ENCODE measurements at places on chromosomes 6 and 20.

DNA sequence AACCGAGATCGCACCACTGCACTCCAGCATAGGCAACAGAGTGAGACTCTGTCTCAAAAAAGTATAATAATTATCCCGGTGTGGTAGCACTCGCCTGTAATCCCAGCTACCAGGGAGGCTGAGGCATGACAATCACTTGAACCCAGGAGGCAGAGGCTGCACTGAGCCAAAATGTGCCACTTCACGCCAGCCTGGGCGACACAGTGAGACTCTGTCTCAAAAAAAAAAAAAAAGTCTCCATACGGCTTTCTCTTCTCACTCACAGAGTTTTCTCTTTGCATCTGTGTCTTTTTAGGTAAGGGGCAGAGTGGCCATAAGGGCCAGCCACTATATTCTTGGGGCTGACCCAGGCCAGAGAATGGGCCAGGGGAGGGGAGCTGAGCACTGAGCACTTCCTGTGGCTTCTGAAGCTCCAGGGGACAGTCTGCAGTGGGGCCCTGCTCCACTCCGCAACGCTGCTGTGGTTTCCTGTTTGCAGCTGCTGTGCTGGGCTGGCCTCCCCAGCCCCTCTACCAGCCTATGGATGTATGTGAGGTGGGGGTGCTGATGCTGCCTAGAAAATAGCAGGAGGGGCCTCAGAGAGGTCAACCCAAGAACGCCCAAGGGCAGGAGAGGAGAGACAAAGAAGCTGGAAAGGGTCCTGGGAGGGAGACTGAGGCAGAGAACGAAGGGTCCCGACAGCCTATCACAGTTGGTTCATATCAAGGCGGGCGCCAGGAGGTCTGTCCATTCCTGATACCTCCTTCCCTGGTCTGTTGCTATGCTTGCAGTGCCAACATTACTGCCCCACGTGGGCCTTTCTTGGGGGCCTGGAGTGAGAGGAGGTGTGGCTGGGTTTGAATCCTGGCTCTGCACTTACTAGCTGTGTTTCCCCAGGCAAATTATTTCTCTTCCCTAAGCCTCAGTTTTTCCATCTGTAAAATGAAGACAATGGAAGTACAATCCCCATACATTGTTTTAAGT, 16.0 kb downstream of the SLA2 start:
- no peak for DNase-seq

- DNase-seq = no peak
Observed at GRCh38 chr6:152218887-152219286, 411.4 kb downstream of the ESR1 start.

GRCh38 chr6:136015531-136015930, 164.0 kb downstream of the PDE7B start:
- no peak for DNase-seq

DNA sequence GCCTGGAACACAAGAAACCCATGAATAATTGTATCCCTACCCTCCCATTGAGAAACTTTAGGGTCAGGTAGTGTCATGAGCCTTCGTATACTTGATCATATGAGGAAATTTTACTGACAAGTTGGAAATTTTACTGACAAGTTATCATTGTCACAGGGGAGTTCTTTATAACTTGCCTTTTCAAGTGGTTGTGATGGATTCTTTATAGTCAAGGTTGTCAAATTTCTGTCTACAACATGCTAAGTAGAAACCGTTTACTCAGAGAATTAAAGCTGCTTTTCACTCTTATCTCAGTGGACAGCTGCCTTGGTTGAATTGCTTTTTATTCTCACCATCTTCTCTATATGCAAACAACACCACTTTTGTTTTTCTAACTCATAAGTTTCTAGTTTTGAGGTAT, 1286.4 kb downstream of the EPHA7 start:
- no peak for DNase-seq

DNA sequence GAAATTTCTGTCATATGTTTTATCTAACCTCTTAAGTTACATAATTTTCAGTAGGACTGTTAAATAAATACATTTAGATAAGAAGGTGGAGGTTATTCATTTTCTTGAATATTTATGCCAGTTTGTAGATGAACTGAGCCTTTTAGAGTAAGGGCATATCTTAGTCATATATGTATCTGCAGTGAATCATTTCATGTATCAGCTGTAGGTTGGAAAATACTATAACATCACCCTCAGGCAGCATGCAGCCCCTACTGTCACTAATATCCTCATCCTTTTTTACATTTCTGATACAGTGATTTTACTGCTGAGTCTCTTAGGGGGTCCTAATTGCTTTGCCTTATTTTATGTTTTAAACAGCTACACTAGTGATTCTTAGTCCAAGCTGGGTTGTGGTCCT, 19.5 kb upstream of the SUMO4 start:
- no peak for DNase-seq

DNA sequence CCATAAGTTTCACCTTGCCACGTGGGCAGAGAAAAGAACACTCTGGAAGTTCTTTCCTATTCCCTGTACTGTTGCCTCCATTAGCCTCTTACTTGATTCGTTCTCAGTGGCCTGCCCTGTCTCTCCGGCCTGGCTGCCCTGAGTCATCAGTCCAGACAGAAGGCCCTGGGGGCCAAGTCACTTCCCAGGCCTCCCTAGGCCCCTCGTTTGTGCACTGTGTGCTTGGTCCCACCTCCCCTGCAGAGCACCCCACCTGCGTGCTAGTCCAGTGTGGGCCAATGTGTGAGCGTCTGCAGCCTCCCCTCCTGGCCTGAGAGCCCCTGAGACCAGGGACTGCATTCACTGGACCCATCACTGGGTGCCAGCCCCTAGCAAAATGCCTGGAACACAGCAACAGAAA, 191.2 kb upstream of the RREB1 start:
- no peak for DNase-seq

DNA sequence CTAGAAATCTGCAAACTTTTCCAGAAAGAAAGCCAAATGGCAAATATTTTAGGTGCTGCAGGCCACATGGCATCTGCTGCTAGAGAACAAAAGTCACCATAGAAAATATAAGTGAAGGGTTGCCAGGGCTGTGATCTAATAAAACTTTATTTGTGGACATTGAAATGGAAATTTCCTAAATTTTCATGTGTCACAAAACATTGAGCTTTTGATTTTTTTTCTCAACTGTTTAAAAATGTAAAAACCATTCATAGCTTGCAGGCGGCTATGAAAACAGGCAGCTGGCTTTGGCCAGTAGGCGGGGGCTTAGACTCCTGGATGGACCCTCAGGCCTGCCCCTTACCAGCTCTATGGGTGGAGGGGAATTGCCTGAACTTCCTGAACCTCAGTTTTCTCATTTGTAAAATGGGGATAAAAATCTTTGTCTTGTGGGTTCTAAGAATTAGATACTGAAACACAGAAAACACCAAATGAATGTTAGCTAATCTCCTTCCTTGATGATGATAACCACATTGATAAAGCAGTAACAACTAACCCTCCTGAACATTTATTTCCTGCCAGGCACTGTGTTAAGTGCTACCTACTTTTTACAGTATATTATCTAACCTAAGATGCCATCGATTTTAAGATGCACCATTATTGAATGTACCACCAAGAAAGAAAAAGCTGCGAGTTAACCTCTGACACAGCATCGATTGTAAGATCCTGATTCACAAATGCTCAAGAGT, 85.5 kb downstream of the SLC22A23 start:
- DNase-seq = no peak

GRCh38 chr20:5928836-5929715, 21.3 kb downstream of the TRMT6 start:
- DNase-seq = no peak

DNA sequence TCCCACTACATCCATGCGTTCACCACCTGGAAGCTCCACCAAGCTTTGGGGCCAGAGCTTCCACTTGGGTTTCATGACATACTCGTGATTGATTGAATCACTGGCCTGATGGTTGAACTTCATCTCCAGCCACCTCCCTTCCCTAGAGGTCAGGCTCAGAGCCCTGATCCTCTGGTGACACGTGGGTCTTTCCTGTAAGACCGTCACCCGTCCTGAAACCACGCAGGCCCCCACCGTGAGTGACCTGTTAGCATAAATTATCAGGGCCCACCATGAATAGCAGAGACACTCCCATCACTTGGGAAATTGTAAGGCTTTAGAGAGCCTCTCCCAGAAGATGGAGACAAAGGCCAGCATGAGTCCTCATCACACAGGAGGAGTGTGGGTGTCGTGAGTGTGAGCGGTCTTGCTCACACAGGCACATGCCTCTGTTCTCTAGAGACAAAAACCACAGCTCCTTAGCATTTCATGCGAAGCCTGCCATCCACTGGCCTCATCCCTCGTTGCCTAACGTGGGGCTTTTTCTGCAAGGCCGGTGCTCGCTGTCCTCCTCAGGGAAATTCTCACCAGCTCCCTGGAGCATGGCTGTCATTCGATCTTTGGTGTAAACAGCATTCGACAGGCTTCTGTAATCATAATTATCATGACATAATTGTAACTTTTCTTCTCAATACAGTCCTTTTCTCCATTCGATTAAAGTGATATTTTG, 65.1 kb upstream of the DUSP22 start:
- no peak for DNase-seq

DNA sequence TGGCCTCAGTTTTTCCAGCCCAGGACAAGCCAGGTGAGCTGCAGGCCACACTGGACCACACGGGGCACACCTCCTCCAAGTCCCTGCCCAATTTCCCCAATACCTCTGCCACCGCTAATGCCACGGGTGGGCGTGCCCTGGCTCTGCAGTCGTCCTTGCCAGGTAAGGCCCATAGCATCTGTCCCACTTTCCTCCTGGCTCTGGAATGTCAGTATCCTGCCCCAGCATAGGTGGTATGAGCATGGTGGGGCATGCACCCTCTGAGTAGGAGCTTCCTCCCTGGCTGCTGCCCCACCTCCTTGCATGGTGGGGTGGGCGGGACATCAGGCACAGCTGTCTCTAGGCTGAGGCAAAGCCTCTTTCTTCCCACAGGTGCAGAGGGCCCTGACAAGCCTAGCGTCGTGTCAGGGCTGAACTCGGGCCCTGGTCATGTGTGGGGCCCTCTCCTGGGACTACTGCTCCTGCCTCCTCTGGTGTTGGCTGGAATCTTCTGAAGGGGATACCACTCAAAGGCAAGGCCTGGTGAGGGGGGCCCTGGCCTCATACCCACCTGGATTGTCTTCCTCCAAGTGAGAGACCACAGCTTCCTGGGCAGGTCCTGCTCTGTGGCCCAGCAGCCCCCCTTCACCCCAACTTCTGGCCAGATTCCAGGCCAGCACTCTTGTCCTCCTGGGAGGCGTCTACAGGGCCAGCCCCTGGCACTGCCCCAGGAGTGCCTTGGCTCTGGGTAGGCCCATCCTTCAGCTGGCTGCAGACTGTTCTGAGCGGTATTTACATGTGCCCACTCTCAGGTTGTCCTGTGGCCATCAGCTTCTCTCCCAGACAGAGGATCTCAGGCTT, 9.1 kb downstream of the PI16 start:
- DNase-seq = peak; percentile 69

DNA sequence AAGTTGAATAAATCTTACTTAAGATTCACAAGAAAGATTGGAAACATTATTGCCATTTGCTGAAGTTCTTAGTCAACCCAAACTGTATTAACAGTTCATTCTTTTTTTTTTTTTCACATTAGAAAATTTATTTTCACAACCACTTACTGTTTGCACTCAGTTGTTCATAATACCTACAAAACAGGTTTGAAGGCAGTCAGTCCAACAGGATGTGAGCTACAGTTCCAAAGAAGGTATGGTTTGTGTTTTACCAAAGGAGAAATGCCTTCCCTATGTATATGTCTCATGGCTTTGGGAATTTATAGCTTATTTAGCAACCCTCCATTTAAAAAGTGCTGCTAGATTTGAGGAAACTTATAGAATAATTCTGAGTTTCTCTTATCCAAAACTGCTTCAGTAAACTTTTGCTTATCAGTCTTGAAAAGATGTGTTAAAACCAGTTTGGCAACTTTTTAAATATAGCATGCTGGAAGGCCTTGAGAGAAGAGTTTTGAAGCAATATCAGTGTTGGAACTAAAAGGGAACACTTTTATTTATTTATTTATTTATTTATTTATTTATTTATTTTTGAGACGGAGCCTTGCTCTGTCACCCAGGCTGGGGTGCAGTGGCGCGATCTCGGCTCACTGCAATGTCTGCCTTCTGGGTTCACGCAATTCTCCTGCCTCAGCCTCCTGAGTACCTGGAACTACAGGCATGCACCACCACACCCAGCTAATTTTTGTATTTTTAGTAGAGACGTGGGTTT, 46.8 kb upstream of the RREB1 start:
- DNase-seq = no peak

GRCh38 chr6:52176550-52176949, 9.6 kb upstream of the IL17A start:
- no peak for DNase-seq

GRCh38 chr6:138562691-138563090, 63.4 kb upstream of the NHSL1 start:
- DNase-seq = no peak

DNA sequence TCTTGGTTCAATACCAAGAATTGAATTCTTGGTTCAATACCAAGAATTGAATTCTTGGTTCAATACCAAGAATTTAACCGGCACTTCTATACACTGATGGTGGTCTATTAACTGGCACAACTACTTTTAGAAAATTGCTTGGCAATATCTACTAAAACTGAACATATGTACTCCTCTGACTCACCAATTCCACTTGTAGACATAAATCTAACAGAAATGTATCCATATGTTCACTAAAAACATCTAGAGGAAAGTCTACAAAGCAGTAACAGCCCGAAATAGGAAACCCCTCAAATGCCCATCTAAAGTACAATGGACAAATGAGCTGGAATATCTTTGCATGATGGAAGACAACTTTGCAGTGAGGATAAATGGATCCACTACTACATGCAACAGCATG, 71.9 kb downstream of the KIF16B start:
- no peak for DNase-seq

- DNase-seq = no peak
Observed at GRCh38 chr20:45218636-45219035, 2.5 kb upstream of the SEMG2 start.

All from lower lobe of right lung (tissue), 2 donors.